ENCODE measurements at places on chromosomes 7 and 10.

DNA sequence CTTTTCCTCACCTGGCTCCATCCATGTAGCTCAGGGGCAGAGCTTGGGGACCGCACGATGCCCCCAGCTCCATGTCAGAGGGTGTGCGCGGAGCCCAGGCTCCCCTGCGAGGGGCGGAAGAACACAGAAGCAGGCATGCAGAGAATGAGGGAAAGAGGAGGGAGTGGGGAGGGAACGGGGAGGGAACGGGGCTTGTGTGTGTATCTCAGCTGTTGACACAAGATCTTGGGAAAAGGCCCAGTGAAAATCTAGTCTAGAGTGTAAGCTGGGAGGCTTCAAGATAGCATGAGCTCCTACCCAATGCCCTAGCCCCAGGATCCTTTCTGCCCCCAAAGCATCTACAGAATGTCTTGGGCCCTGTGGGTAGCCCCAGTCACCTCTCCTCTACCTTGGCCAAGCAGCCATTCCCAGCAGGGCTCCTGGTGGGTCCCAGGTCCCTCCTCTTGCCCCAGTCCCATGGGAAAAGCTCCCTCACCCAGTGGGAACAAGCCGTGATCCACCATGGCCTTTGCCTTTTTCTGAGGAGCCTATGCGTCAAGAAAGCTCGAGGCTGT, 25.1 kb upstream of the NDST2 start:
- peaks cover 12% of the 10 kb centered on the region for H3K36me3 ChIP-seq
- 0 out of 2 replicates have a peak, but pooled peaks cover 4% of the 10 kb centered on the region for H3K4me1 ChIP-seq
- no peaks in the 10 kb centered on the region for H3K27me3 ChIP-seq

DNA sequence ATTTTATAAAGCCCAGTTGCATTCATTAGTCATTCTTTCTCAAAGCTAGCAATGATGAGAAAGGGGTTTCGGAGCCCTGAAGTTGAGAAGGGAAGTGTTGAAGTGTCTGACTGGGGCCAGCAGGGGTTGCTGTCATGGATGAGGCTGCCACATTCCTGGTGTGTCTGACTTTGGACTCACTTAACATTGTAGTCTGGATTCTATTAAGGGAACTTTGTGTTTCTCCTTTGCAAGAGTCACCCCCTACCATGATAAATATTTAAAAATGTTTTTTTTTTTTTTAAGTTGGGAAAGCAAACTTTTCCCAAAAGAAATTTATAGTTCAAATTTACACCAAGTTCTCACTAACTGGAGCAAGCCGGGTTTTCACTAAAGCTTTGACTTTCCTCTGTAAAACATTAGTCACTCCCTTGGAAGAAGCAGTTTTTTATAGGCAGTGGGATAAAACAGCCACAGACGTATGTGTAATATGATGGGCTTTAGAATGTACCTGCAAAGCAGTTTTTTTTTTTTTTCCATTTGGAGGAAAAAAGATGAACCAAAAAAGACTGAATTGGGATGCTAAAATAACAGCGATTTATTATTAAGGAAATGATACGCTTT, 243.6 kb downstream of the TWIST1 start:
- no peaks in the 10 kb centered on the region for H3K4me1 ChIP-seq
- no peaks in the 10 kb centered on the region for H3K36me3 ChIP-seq
- no peak for DNase-seq
- no peak overlapping the region for H3K27ac ChIP-seq

DNA sequence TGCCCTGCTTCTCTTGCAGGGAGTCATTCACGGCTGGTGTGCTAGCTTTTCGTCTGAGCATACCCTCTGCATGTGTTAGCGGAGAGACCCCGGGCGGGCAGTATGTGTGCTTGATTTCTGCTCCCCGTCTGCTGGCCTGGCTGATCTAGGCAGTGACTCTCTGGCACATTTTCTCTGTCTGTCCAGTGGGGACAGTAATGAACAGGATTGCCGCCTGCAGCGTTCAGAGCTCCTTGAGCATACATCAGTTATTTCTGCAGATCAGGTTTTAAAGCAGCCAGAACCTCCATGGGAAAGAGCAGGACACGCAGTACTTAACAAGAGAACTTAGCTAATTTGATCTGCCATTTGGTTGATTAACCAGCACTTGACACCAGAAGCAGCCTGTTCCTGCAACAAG, 242.5 kb downstream of the CELF2 start:
- H3K36me3 ChIP-seq: no peaks in the 10 kb centered on the region
- no peaks in the 10 kb centered on the region for H3K4me1 ChIP-seq
- no peak overlapping the region for H3K27ac ChIP-seq

- no peaks in the 10 kb centered on the region for H3K4me1 ChIP-seq
- H3K27me3 ChIP-seq: no peaks in the 10 kb centered on the region
- H3K4me3 ChIP-seq: no peak overlapping the region
- no peak for DNase-seq
- no peaks in the 10 kb centered on the region for H3K36me3 ChIP-seq
- H3K27ac ChIP-seq: no peak overlapping the region
Observed at GRCh38 chr7:57404967-57405421, 45.0 kb upstream of the ZNF716 start.

DNA sequence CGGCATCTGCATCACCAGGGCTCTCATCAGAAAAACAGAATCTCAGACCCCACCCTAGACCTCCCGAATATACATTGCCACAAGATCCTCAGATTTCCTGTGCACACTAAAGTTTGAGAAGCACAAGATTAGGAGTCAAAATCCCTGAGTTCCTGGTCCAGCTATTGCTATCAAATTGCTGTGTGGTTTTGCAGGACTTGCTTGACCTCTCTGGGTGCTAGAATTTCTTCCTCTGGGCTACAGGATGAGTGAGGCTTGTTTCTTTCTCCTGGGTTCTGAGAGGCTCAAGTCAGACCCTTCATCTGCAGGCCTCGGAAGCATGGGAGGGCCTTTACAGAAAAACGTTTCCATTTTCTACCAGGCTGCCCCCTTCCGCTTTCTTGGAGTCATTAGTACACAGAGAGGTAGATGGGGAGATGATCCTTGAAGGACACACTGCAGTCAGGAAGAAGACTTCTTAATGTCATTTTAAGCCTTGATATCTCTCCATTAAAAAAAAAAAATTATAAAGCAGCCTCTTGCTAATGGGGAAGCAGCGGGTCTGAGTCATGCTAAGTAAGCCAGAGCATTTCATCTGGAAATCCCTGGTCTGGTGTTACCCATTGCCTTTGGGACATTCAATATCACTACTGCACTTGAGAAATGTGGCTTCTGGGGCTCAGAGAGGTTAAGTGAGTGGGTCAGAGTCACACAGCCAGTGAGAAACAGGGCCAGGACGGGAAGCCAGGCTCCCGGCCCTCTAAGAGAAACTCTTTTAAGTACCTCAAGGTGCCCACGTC, 173.5 kb downstream of the KCNMA1 start:
- no peaks in the 10 kb centered on the region for H3K4me1 ChIP-seq
- no peaks in the 10 kb centered on the region for H3K36me3 ChIP-seq
- DNase-seq: no peak

Measured in SJSA1 (cell line).